ENCODE measurements at places on chromosomes 16 and 17. TPM values are rescaled to one million over a fixed set of nuclear protein-coding genes. Genes with fewer than 3 reads are reported as not detected.

TVP23B gene
- 31.3 TPM for total RNA-seq

RNF40 gene
- total RNA-seq = 70.2 TPM

CLEC18C gene
- not detected for total RNA-seq

SYCE1L gene
- total RNA-seq = not detected

FOXL1 gene
- 0.83 TPM for total RNA-seq

KCNJ2 gene
- total RNA-seq = 6.3 TPM
